Stimulated activated CD8-positive, alpha-beta memory T cell treated with anti-CD3 and anti-CD28 coated beads, Interleukin-7, amount 100 ng/mL, for 48 hours (primary cell): ENCODE measurements at places on chromosomes 7 and 10.

DNA sequence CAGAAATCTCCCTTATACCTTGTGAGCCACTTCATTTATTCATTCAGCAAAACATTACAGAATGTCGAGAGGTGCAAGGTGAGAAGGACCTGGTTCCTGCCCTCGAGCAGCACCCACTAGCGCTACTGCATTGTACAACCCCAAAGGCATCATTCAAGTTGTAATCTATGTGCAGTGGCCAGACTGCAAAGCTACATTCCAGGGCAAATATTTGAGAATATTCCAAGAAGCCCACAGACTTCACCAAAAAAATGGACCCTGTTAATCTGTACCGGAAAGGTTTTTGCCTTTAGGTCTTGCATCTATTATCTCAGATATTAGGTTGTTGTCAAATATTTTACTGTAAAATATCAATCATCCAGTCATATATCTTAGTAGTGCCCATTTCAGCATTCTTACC is 295.4 kb upstream of the FZD1 start:
- no peak for DNase-seq

DNA sequence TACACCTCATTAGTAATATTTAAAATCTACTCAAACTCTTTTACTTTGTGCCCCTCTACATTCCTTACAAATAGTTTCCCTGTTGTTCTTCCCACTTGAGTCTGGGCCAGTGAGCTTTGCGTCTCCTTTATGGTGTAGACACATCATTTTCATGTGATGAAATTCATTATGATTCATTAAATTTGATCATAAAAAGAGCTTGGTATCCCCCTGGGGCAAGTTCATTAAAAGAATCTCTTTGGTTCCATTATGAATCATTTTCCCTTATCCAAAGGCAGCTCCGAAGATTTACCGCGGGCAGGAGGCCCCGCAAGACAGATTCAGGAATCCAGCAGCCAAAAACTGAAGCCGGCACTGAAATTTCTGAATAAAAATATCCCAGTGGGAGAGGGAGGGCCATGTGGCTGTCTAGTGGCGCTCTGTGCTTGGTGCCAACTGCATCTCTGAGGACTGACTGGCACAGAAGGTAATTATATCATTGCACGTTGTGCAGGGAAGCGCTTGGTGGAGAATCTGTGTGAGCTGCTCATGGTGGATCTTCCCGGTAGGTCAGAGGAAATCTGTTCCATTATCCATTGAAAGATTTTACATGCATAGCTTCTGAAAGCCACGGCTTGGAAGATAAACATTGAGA is 151.4 kb upstream of the PITRM1 start:
- DNase-seq: no peak

DNA sequence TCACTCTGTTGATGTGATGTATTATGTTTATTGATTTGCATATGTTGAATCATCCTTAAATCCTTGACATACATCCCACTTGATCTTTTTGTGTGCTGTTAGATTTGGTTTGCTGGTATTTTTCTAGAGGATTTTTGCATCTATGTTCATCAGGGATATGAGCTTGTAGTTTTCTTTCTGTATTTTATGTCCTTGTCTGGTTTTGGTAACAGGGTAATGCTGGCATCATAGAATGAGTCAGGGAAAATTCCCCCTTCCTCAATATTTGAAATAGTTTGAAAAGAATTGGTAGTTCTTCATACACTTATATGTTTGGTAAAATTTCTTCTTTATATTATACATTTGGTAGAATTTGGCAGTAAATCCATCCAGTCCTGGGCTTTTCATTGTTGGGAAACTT is 89.4 kb upstream of the SLC13A1 start:
- DNase-seq: no peak

- no peak for DNase-seq
Observed at GRCh38 chr7:10588084-10588483, 385.6 kb upstream of the PHF14 start.

DNA sequence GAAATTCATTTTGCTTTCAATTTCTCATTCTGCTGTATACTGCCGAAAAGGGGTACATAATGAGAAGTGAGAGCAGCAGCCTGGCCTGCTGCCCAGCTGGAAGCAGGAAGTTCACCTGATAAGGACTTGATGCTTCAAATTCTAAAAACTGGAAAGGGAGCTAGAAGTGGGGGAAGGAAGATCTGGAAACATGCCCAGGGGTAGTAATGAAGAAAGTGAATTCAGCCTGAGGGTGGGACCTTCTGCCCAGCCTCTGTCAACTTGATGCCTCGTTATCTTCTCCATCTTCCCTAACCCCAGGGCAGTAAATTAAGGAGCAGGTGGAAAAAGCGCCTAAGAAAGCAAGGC is 69.4 kb downstream of the ARMH3 start:
- DNase-seq: no peak

GRCh38 chr10:60951272-60951724 is 7.3 kb upstream of the RHOBTB1 start:
- DNase-seq: no peak

GRCh38 chr7:49631071-49631815 is 142.2 kb upstream of the VWC2 start:
- no peak for DNase-seq

DNA sequence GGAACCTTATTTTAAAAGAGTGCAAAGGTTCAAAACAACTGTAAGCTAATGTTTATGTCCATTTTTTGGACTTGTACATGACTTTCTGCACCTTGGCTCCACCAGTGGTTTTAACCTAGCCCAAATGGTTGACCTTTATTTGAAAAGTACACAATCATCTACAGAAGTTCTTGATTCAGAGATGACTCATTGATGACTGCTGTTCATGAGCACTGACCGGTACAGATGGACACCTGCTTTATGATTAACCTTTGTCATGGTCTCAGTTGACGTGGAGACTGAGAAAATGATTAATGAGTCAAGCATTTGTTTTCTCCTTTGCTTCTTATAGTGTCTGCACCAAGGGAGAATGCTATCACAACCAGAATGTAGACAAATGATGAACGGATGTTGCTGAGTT is 55.7 kb upstream of the PTER start:
- no peak for DNase-seq

DNA sequence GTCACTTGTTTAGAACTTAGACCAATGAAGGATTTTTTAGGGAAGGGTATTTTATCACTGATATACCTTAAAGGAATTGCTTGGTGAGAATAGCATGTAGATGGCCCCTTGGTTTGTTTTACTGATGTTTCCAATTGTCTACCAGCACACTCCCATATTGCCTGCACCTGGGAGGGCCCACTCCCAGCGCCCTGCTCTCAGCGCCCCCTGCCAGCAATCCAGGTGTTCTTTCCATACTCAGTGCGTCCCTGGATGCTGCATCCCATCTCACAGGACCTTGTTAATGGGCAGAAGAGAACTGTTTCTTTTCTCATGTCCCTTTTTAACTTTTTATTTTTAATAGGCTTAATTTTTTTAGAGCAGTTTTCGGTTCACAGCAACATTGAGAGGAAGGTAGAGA is 24.1 kb upstream of the SFRP5 start:
- DNase-seq: no peak

DNA sequence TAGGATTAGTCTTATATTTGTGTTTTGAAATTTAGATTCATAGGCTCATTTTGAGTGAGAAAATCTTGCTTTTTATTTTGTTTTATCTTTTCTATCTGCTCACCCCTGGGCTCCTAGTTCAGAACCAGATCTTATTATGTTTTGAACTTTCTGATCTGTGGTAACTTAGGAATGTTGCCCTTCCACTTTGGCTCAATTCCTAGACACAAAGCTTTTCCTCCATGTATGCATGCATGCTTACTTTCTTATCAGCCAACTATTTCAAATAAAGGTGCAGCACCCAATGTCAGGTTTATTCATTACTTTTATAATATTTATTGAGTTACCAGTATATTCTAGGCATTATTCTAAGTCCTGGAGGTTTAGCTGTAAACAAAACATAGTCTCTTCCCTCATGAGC is 374.8 kb upstream of the KIAA1217 start:
- no peak for DNase-seq

DNA sequence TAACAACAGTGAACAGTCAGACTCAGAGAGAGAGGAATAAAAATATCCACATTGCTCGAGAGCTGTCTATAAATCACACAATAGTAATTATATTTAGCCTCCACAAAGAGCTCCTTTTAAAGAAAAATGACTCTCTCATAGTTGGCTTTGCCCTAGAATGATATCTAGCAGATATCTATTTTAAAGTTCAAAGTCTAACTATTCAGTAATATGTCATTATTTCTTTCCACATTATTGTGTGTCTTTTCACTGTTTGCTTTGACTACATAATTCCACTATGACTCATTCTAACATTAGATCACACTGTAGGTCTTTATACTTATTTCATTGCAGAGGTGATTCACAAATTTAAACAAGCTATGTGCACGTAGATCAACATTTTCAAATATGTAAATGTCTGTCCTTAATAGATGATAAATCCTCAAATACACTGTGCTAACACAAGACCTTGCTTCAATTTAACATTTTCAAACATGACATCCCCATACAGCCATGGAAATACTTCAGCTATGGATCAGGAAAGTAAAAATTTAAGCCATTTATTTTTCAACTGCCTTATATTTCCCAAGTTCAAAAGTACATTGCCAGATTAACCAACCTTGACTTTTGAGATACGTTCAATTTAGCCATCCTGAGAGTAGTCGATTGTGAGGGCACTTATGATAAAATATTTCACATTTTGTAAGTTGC is 99.9 kb upstream of the AKR1E2 start:
- no peak for DNase-seq

- DNase-seq: no peak
Observed at GRCh38 chr10:71218046-71218650, 5.8 kb downstream of the UNC5B start.

DNA sequence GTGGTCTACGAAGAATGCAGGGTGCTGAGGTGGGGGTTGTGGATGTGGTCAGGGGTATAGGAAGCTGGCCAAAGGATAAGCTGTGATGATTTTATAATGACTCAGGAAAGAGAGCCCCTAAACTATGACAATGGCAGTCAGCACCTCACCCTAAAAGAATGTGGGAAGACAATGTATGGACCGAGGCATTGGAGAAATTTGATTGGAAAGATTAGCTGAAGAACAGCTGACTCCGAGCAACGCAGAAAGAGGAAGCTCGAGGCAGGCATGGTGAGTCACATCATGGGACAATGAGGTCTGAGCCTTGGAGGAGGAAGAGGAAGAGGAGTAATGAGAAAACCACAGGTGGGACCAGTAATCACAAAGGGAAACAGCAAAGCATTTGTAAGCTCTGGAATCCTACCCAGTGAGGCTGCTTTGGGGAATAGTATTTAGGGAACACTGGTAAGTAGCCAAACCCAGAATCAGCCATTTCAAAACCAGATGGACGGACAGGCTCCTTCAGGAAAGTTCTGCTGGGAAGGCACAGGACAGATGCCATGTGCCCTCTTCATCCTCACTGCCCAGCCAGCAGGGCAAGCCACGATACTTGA is 295.4 kb downstream of the PRPF18 start:
- no peak for DNase-seq

GRCh38 chr7:88331322-88331721 is 24.6 kb upstream of the STEAP4 start:
- no peak for DNase-seq

- no peak for DNase-seq
Observed at GRCh38 chr10:50280049-50280841, 28.9 kb upstream of the ASAH2 start.

DNA sequence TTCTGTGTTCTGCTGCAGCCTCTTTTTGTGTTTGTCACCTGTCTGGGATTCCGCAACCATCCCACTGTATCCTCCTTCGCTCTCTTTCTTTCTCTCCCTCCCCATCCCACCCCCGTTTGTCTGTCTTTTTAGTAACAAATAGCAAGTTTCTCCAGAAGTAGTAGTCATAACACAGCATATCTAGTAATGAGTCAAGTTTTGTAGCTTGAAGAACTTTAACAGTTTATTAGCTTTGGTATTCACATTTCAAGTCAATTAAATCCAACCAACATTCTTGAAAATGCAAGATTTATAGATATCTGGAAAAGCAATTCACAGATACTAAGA is 154.1 kb upstream of the MTPN start:
- no peak for DNase-seq

GRCh38 chr7:112252141-112252540 is 45.6 kb downstream of the ZNF277 start:
- no peak for DNase-seq

DNA sequence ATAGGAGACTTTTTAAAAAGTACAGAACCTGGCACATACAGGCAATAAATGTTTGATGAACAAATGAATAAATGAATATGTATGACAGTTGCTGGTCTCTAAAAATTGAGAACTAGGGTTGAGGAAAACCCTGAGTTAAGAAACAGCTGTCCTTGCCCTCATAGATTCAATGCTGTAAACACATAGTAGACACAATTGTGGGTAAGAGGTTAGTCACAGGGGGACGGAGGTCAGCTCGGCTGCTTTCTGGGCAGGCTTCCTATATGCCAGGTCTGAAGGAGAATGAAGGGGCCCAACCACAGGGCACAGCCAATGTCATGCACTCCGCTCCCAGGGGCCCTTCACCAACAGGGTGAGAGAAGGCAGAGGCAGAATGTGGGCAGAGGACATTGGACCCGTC is 143.3 kb upstream of the RSU1 start:
- DNase-seq: no peak

DNA sequence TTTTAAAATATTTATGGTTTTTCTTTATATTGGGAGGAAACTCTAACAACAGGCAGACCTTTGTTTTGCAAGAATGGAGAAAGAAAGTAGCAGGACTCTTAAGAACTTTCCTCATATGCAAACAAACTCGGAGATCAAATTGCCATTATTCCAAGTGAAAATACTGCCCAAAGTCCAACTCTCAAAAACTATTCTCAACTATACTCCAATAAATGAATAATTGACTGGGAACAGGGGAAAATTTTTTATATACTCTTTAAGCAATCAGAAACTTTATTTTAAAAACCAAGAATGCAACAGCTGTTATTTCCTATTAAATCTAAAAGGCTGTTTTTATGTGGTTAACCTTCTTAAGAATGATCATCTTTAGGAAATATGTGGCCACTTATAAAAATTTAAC is 101.9 kb downstream of the COL28A1 start:
- DNase-seq: no peak

- DNase-seq: no peak
Observed at GRCh38 chr7:140342727-140343514, 55.4 kb downstream of the SLC37A3 start.

- no peak for DNase-seq
Observed at GRCh38 chr10:84484541-84484940, 156.2 kb downstream of the CCSER2 start.

- no peak for DNase-seq
Observed at GRCh38 chr10:78584681-78585080, 484.1 kb upstream of the ZMIZ1 start.

DNA sequence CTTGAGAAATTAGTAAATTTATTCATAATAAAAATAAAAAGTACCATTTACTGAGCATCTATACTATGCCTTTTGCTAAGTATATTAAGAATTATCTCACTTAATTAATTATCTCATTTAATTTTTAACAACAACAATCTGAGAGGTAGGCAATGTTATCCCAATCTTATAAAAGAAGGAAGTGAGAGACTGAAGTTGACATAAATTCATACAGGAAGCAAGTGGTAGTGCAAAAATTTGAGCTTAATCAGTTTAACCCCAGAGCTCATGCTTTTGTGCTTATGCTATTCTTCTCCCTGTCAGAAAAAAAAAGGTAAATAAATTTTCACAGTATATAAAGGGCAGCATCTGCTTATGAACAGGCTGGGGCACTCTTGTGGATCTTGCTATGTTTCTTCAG is 2.7 kb upstream of the LIPF start:
- DNase-seq: no peak

GRCh38 chr10:111488668-111489067 is 411.8 kb downstream of the ADRA2A start:
- DNase-seq: no peak

GRCh38 chr7:141660259-141660658 is 41.7 kb downstream of the DENND11 start:
- no peak for DNase-seq

- no peak for DNase-seq
Observed at GRCh38 chr10:122295451-122295809, 24.3 kb downstream of the BTBD16 start.
